ENCODE measurements at places on chromosomes 4 and X.

GRCh38 chrX:6021316-6022091 is 207.2 kb downstream of the NLGN4X start:
- DNase-seq, result peak; percentile 63

DNA sequence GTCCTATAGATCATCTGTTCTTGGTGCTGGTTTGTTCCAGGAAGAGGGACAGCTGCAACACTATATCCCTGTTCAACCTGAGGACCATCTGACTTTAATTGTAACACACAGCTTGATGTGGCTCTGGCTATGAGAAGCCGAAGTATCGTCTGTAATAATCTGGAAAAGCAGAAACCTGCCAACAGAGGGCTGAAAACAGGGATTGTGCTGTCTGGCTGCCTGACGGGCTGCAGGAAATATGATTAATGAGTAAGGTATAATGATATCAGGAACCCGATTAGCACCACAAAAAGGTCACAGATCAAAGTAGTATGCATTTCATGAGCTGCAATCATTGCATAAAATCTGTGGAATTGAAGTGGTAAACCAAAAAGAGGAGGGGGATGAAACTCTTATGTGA is 170.4 kb upstream of the MAB21L2 start:
- no peak for DNase-seq

- DNase-seq, result no peak
Measured at GRCh38 chr4:149370002-149370401, 445.6 kb downstream of the IQCM start.

- DNase-seq, result no peak
Measured at GRCh38 chrX:150436195-150436594, 73.1 kb downstream of the MAMLD1 start.

GRCh38 chrX:31934842-31935370 is 863.1 kb upstream of the FTHL17 start:
- no peak for DNase-seq

GRCh38 chrX:74251006-74251930 is 52.7 kb upstream of the ZCCHC13 start:
- DNase-seq, result no peak

DNA sequence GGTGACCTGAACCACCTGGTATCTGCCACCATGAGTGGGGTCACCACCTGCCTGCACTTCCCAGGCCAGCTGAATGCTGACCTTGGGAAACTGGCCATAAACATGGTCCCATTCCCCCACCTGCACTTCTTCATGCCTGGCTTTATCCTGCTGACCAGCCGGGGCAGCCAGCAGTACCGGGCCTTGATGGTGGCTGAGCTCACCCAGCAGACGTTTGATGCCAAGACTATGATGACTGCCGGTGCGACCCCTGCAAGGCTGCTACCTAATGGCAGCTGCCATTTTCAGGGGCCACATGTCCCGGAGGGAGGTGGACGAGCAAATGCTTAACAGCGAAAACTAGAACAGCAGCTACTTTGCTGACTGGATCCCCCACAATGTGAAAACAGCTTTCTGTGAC is 67.5 kb upstream of the FAM241A start:
- no peak for DNase-seq

GRCh38 chr4:78459327-78459726 is 92.2 kb upstream of the ANXA3 start:
- DNase-seq, result no peak

DNA sequence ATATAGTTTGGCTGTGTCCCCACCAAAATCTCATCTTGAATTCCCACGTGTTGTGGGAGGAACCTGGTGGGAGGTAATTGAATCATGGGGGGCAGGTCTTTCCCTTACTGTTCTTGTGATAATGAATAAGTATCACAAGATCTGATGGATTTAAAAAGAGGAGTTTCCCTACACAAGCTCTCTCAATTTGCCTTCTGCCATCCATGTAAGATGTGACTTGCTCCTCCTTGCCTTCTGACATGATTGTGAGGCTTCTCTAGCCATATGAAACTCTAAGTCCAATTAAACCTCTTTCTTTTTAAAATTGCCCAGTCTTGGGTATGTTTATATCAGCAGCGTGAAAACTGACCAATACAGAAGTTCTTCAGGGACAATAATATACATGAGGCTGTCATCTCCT is 425.1 kb downstream of the PABPC4L start:
- DNase-seq, result no peak

GRCh38 chr4:42396752-42397634 is at the start of gene SHISA3:
Gene SHISA3, plus strand, starts transcription at chr4:42397488. Its CDS starts 569 bp downstream, at chr4:42398057.
- DNase-seq, result no peak

GRCh38 chrX:134774190-134775048 is 116.1 kb upstream of the PLAC1 start:
- DNase-seq, result no peak

- DNase-seq, result no peak
Measured at GRCh38 chr4:176755613-176756012, 37.1 kb downstream of the VEGFC start.

DNA sequence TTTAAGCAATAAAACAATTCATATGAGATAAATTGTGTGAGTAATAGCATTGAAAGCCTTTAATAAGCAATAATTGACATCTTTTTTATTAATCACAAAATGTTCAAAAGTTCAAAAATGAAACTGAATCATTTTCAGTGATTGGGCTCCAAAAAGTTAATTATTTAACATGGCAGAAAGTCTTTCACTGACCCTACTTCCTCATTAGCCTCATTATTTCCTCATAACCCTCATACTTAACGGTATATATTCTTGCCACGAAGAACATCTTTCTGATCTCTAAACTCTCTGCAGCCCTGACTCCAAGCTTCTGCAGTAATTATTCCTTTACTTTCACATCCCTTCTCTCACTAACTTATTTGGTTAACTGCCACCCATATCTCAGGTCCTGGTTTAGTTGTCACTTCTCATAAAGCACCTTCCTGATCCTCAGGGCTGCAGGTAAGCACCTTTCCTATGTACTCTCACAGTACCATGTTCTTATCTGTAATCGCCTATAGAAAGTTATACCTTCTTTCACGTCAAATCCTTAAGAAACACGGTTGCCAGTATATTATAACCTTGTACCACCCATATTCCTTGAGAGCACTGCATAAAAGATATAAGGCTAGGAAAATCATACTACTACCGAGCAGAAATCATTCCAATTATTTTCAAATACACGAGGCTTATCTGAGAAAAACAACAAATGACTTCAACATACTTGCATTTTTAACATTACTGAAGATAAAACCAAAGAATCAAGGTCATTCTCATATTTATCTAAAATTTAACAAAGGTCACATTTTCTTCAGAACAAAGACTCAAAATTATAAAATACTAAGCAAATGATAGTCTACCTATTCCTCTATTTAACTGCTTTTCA is 72.2 kb downstream of the PPP3CA start:
- DNase-seq, result no peak

GRCh38 chr4:73742490-73743160 is 2.3 kb downstream of the CXCL8 start:
- DNase-seq, result no peak

GRCh38 chr4:156654410-156654809 is 317.2 kb downstream of the PDGFC start:
- DNase-seq, result no peak

GRCh38 chrX:12563121-12563520 is 228.1 kb upstream of the PRPS2 start:
- no peak for DNase-seq

GRCh38 chrX:45956191-45956870 is 588.9 kb downstream of the ZNF674 start:
- no peak for DNase-seq

DNA sequence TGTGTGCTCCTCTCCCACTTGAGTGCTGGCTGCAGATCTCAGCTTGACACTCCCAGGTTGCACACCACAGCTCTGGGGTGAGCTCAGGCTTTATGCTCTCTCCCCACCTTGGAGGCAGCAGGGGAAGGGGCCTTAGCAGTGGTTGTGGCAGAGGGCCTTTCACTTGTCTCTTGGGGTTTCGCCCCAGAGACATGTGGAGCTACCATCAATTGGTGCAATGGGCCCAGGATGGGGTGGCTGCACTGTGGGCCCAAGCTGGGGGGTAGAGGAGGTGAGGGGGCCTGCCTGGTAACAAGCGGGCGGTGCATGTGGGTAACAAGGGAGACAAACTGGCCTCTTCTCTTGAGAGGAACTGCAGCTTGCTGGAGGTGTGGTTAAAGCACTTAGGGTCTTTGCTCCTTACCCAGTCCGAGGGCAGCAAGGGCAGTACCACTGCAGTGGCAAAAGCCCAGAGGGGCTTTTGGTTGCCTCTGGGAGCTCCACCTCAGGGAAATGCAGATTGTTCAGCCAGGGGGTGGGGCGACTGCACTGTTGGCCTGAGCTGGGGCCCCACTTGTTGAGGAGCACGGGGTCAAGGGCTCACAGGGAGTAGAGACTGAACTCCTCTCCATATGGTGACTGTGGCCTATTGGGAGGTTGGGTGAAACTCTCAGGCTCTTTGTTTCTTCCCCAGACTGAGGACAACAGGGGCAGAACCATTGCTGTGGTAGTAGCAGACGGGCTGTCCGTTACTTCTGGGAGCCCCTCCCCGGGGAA is 30.5 kb upstream of the OR13H1 start:
- no peak for DNase-seq

- no peak for DNase-seq
Measured at GRCh38 chr4:148007314-148007760, 275.4 kb downstream of the ARHGAP10 start.

DNA sequence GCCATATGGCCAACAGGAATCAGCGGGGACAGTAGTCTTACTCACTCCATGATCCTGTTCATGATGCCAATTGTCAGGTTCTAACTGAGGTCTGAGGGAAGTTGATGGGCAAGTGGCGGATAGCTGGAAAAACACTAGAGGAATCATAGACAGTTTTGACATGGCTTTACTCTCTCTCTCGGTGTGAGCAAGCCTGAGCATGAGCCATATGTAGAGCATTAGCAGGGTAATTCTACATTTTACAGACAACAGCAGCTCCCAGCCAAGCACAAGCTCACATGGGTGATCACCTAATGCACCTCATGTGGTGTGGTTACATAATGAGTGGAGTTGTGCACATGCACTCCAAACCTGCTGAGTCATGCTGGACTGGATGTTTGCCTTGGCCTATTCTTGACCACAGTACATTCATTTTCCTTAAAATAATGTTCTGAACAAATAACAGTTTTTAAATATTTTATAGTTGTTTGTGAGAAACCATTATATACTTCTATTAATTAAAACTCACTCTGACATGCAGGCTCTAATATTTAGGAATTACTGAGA is 429.2 kb downstream of the GPAT3 start:
- DNase-seq, result no peak

- DNase-seq, result no peak
Measured at GRCh38 chr4:150336676-150337412, 245.1 kb upstream of the MAB21L2 start.

GRCh38 chrX:56564164-56564885 is 898 bp downstream of the UBQLN2 start:
- peak; percentile 43 for DNase-seq

- no peak for DNase-seq
Measured at GRCh38 chr4:109624536-109624935, 64.5 kb downstream of the MCUB start.

DNA sequence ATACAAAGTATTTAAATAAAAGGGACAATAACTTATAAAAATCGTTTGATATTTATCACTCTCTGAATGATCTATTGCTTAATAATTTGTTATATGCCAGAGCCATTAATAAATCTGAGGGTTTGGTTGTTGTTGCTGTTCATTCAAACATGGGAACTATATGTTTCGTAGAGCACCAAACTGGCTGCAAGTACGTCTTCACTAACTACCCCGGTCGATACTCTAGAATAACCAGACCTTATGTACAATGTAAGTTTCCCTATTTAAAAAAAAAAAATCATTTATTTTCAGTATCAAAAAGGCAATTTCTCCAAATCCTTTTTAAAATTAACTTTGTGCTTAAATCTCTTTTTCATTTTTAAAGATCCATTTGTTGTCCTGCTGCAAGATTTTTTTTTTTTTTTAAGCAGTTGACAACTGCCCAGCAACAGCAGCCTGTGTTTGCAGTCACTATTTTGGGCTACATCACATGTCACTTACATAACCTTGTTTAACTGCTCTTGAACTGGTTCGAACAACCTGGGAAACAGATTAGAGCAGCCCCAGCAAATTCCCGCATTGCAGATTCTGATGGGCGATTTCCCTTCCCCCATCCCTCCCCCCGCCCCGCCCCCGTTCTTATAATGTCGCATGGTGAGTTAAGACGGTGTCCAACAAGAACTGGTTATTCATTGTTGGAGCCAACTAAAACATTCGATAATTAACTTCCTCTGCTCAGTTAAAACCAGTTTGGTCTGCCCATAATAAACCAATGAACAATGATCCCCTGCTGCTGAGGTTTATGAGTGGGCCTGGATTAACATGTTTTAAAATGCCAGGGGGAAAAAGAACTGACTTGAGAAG is 238.9 kb downstream of the NR3C2 start:
- peak; percentile 70 for DNase-seq

DNA sequence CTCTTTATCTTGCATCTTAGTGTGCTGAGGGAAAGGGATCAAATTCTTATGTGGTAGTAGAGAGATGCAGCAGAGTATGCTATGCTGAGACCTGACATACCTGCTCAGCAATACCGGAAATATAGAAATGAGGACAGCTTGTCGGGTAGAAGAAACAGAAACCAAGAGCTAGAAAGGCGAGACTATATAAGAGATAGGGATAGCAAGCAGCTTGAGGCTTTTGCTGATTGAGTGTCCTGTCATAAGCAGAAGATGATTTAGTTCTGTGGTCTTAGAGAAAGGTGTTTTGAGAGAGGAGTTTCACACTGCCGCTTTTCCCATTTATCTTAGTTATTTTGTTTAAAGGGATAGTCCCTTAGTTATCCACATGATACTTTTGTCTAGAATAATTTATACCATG is 31.7 kb downstream of the USP9X start:
- DNase-seq, result peak; percentile 18

DNA sequence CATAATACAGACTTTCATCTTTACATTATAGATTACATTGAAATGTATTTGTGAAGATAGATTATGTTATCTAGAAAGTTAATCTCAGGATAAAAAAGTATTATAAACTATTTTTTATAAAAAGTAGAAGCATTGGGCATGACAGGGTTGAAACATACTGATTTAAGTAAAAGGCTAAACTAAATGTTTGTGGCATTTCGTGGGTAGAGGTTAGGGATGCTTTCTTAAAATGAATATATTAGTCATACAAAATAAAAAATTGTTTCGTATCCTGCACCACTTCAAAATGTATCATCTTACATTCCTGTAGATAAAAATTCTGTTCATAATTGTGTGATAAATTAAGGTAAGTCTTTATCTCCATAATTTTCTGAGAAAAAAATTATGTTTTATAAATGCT is 603.6 kb downstream of the SPRY1 start:
- DNase-seq, result no peak

GRCh38 chr4:183499389-183499788 is 5.5 kb upstream of the ING2 start:
- peak; percentile 75 for DNase-seq

DNA sequence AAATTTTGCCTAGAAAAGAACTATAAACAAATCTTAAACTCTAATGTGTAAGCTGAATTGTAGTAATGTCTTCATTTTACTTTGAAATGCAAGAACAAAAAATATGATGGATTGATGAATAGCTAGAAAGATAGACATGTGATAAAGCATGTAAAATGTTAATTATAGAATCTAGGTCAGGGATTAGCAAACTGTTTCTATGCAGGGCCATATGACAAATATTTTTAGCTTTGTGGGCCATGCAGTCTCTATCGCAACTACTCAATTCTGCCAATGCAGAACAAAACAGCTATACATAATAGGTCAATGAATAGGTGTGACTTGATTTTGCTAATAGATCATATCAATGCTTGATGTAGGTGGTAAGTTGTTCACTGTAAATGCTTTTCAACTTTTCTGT is 75.3 kb downstream of the TBCK start:
- no peak for DNase-seq

- DNase-seq, result no peak
Measured at GRCh38 chr4:106302062-106302438, 14.0 kb downstream of the TBCK start.

GRCh38 chr4:146637621-146638332 is 916 bp upstream of the POU4F2 start:
- no peak for DNase-seq
